Pons (tissue), 1 donor: ENCODE measurements at places on chromosomes 1 and 21.
A peak's percentile ranks its signal among the peaks of the same experiment; 100 is the strongest.

GRCh38 chr1:39727221-39727931, 11.3 kb upstream of the PPIE start:
- DNase-seq: no peak

DNA sequence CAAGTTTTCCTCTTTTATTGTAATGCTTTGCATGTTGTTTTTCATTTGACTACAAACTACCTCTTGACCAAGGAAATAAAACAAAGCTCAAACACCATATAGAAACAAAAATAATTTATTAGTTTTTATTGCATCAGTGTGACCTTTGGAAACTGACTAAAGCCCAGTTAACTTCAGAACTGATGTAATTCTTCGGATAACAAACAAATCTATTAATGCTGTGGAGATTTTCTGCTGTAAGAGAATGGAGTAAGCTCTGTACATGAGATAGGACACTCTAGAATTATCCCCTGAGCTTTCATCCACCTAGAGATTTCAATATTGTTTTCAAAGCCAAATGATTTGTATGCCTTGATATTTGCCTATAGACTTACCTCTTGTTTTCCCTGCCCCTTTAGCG, 154.0 kb upstream of the KCNK2 start:
- no peak for DNase-seq

DNA sequence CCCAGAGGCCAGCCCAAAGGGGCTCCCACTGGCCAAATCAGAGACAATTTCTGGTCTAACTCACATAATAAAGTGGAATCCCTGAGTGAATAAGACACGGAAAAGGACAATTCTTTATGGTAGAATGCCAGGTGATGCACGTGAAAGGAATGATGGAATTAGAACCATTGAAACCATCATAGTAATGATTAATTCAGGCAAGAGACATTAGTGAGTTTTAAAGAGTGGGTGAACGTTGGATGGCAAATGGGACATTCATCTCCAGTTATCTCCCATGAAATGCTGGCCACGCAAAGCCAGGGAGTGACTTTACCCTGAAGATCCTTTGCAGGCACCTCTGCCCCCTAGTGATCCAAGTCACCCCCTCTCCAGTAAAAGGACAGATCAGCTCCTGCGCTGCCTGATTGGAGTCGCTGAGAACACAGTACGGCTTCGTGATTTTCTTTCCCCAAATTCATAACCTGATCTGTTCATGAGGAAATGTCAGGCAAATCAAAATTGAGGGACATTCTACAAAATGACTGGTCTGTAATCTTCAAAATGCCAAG, 87.5 kb downstream of the AJAP1 start:
- DNase-seq: no peak

DNA sequence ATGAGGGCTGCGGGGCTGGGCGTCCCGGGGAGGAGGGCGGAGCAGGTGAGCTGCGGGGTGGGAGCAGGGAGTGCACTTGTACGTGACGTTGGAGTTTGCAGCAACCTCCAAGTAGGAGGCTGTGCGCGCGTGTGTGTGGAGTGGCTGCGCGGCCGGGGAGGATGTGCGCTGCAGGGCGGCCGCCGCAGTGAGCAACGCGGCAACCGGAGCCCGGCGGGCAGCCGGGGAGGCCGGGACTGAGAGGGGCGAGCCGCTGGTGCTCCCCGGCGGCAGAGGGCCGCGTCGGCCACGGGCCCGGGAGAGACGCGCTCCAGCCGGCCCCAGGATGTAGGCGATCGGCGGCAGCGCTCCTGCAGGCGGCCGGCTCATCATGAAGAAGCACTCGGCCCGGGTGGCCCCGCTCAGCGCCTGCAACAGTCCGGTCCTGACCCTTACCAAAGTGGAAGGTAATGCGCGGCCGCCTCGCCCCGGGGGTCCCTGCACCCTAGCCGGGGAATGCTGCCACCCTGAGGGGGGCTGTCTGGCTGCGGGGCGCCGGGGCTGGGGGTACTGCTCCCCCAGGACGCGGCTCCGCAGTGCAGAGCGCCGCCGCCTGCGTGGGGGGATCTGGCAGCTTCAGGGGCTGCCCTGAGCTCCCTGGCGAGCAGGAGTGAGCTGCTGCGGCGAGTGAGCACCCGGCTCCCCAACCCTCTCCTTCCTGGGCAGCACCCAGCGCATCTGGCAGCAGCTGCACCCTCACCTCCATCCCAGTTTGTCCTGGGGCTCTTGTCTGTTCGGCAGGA, 158.9 kb upstream of the COA6 start:
- no peak for DNase-seq

GRCh38 chr1:167491586-167492461, 26.5 kb downstream of the CD247 start:
- no peak for DNase-seq

- DNase-seq: no peak
Measured at GRCh38 chr21:45115141-45115540, 40.8 kb downstream of the ADARB1 start.

DNA sequence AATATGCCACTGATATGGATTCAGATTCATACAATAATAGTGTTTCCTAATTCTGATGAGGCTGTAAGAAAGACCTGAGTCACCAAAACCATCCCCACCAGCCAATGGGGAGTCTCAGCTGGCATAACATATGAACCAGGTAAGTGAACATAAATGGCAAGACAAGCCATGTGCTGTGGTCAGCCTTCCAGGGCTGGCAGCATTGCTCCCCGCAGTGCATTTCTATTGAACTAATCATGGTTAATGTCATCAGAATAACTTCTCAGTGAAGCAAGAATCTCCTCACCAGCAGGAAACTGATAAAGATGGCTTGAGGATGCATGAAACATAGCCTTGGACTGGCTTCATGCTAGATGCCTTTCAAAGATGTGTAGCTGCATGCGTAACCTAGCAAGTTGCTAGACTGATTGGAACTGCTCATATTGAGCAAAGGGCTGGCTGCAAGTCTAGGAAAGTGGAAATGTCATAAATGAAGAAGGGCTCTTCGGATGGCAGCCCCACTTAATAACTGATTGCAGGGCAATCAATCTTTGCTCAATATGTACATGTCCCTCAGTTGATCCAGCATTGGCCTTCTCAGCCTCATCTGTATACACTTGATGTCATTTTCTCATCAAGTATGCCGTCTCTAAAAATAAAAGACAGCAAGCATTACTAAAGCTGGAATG, 88.0 kb downstream of the NTNG1 start:
- no peak for DNase-seq

DNA sequence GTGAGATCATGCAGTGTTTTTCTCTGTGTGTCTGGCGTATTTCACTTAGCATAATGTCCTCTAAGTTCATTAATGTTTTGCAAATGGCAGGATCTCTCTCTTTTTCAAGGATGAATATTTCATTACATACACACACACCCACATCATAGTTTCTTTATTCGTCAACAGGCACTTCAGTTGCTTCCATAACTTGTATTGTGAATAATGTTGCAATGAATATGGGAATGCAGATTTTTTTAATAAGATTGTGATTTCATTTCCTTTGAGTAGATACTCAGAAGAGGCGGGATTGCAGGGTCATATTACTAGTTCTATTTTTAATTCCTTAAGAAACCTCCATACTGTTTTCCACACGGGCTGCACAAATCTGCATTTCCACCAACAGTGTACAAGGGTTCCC, 134.0 kb downstream of the CLEC20A start:
- DNase-seq: no peak

GRCh38 chr1:75542818-75543570, 67.9 kb downstream of the SLC44A5 start:
- no peak for DNase-seq

- DNase-seq: peak; percentile 49
Measured at GRCh38 chr1:190477762-190478148, at the start of gene BRINP3. BRINP3 (minus strand) TSS chr1:190477864.

GRCh38 chr1:60290393-60290792, 216.8 kb upstream of the C1orf87 start:
- DNase-seq: no peak

- no peak for DNase-seq
Measured at GRCh38 chr1:182575540-182576149, 13.4 kb downstream of the RNASEL start.

DNA sequence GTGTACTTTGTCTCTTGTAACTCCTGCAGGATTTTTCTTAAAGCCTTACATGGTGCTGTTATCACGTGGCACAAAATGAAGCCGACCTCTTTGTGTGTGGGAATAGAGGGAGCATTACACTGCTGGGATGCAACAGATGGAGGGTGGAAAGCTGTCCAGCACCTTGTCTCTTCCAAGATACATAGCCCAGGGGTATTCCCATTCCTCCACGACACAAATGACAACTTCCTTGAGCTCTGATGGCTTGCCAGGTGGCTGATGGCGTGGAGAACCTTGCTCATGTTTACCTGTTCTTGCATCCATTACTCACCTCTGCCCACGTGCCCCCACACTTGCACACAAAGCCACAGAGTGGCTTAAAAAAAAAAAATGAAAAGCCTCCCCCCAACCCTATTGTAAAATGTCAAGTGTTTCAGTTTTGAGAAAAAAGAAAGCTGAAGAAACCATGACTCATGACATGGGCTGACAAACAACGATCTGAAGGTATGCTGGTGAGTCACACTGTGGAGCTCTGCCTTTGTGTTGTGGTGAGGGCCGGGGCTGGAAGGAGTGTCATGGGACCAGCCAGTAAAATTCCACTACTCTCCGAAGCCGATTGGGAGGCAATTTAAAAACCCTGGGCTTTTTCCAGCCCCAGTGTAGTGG, 32.0 kb upstream of the ATP5PO start:
- peak; percentile 69 for DNase-seq
